Upper lobe of left lung (tissue), 6 donors: ENCODE measurements at places on chromosomes 6 and 20. TPM values are rescaled to one million over a fixed set of nuclear protein-coding genes. Genes with fewer than 3 reads are reported as not detected.

- H3K4me3 ChIP-seq: no peak overlapping the region
- H3K4me1 ChIP-seq: no peaks in the 10 kb centered on the region
- H3K27ac ChIP-seq: peak overlapping the region; percentile 53
- no peaks in the 10 kb centered on the region for H3K27me3 ChIP-seq
- no peaks in the 10 kb centered on the region for H3K36me3 ChIP-seq
- no peak for DNase-seq
These were observed 26.8 kb upstream of the TFAP2A start for GRCh38 chr6:10441655-10442009.

DNA sequence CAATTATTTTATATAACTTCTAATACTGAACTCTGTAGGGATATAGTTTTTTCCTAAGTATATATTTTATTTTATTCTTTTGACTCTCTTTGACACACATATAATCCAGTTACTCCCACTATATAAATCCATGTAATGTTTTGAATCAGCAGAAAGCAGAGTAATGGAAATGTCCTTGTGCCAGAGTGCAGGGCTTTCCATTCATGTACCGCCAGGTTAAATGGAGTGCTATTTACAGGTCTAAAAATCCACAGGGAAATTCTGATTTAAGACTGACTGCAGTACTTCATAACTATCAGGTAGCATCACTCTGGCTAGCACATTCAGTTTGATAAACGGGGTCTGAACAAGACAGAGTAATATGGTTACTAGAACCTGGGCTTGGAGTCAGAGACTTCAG, 626.8 kb downstream of the COL12A1 start:
- no peak overlapping the region for H3K4me3 ChIP-seq
- DNase-seq: no peak
- no peaks in the 10 kb centered on the region for H3K4me1 ChIP-seq
- no peak overlapping the region for H3K27ac ChIP-seq
- H3K36me3 ChIP-seq: no peaks in the 10 kb centered on the region

DNA sequence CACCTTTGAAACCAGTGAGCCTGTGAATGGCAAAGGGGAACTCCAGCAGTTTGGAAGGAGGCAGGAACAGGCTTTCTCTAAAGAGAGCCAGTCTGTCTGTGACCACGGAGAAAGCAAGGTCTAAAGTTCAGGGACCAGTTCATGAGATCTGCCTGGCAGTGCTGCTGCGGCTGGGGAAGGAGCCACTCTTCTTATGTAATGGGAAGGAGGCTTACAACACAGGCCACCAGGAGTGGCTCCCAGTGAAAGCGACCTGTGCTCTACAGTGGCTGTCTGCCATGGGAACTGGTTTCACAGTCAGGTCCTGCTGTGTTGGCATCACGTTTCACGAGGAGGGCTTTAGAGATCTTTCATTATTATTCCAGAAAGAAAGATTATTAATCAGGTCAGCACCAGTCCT, 291.9 kb upstream of the PRDM1 start:
- no peaks in the 10 kb centered on the region for H3K36me3 ChIP-seq
- H3K27me3 ChIP-seq: no peaks in the 10 kb centered on the region
- DNase-seq: peak; percentile 82

GRCh38 chr6:105331927-105332326, 71.0 kb downstream of the PREP start:
- no peak overlapping the region for H3K27ac ChIP-seq
- DNase-seq: no peak
- no peaks in the 10 kb centered on the region for H3K36me3 ChIP-seq
- H3K27me3 ChIP-seq: no peaks in the 10 kb centered on the region

- DNase-seq: no peak
- H3K27me3 ChIP-seq: no peaks in the 10 kb centered on the region
- no peak overlapping the region for H3K27ac ChIP-seq
- no peaks in the 10 kb centered on the region for H3K4me1 ChIP-seq
These were observed 270.0 kb upstream of the SOX4 start for GRCh38 chr6:21323577-21323976.

- H3K4me1 ChIP-seq: no peaks in the 10 kb centered on the region
- H3K27ac ChIP-seq: no peak overlapping the region
- H3K27me3 ChIP-seq: no peaks in the 10 kb centered on the region
- H3K4me3 ChIP-seq: no peak overlapping the region
These were observed 123.6 kb downstream of the BFSP1 start for GRCh38 chr20:17407550-17407949.

DNA sequence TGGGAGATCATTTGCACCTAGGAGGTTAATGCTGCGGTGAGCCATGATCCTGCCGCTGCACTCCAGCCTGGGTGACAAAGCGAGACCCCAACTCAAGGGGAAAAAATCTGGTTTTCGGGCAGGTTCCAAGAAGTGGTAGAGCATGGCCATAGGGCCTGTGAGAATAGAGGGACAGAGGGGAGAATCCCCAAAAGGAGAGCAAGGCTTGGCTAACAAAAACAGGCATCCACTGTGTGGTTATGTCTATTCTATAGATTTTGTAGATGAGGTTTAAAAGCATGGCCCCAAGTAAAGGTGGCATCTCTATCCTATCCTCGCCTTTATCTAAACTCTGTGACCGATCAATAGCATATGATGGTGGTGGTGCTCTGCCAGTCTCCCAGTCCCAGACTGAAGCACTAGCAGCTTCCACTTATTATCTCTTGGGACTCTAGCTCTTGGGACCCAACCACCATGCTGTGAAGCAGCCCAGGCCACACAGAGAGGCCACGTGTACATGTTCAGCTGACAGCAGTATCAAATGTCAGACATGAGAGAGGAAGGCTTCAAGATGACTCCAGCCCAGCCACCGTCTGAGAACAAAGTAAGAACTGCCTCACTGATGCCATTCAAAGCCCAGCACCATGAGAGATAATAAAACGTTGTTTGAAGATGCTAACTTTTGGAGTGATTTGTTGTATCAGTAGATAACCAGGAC, 27.7 kb downstream of the EIF2S2 start:
- peak overlapping the region; percentile 16 for H3K27ac ChIP-seq
- no peak overlapping the region for H3K4me3 ChIP-seq

DNA sequence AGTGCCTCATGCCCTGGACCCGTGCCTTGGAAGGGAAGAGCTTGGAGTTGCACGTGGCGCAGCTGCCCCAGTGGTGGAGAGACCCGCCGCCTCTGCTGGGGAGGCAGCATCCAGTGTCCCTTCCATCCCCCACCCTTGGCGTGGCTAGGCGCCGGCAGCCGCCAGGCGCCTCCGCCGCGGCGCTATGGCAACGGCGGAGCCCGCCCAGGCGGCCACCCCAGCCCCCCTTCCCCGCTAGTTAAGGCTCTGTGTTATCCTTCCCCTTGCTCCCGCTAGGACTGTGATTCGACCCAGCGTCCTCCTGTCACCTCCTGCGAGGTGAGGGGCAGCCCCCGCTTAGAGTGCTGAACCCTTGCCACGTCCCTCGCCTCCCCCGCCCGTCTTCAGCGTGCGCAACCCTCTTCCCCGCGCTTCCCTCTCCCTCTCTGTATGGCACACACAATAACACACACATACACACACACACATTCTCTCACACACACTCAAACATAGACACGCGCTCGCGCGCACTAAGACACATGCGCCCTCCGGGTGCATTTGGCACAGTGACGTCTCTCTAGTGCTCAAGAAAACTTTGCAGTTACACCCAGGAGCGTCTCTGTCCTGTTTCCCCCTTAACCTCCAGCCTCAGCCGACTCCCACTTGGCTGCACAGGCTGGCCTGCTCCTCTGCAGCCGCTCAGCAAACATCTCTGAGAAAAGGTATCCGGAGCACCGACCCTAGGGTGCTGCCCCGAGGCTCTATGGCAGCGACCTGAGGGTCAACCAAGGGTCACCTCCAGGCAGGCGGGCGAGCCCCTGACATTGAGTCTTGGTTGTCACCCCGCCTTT, 8.5 kb downstream of the GRIK2 start:
- DNase-seq: no peak
- no peaks in the 10 kb centered on the region for H3K36me3 ChIP-seq
- no peak overlapping the region for H3K4me3 ChIP-seq
- no peak overlapping the region for H3K27ac ChIP-seq

Gene FLOT1
- total RNA-seq: 212 TPM
